ENCODE measurements at places on chromosomes 11 and 22.

- DNase-seq = no peak
Measured at GRCh38 chr11:127066401-127067090, 66.0 kb upstream of the KIRREL3 start.

GRCh38 chr11:104870910-104871309 lies 27.4 kb downstream of the CASP12 start:
- no peak for DNase-seq

GRCh38 chr11:115100706-115101105 lies 403.5 kb downstream of the CADM1 start:
- DNase-seq = no peak

- DNase-seq = no peak
Measured at GRCh38 chr11:1869427-1870325, 16.8 kb downstream of the LSP1 start.

DNA sequence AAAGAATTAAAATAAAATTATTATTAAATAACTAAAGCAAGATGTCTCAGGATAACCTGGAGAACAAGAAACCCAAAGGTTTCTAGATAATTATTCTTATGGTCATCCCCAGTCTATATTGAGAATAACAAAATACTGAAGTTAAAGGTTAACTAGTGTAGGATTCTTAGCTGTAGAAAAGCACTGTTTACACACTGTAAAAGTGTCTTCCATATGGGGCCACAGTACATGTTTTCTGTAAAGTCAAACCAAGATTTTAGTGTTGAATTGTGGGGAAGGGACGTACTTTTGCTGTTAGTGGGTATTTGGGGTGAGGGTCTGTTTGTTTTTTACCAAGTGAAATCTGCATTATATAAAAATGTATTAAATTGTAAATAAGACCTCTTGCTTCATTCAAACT lies 47.5 kb upstream of the SOX6 start:
- DNase-seq = no peak

- no peak for DNase-seq
Measured at GRCh38 chr22:46269564-46269963, 1.8 kb downstream of the TTC38 start.

DNA sequence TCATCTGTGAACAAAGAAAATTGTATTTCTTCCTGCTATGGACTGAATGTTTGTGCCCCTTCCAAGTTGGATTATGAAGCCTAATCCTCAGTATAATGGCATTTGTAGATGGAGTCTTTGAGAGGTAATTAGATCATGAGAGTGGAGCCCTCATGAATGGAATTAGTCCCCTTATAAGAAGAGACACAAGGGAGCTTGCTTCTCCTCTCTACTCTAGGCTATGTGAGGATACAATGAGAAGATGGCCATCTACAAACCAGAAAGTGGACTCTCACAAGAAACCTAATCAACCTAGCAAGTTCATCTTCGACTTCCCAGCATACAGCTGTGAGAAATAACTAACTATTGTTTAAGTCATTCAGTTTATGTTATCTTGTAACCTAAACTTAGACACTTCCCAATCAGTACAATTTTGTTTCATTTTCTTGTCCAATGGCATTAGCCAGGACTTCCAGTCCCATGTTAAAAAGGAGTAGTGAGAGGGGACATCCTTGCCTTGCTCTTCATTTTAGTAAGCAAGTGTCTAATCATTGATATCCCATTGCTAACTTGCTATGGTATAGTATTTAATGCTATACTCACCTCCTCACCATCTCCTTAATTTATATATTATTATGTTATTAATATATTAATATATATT lies 45.7 kb downstream of the PDGFD start:
- DNase-seq = no peak

GRCh38 chr11:13338019-13338426 lies 60.4 kb downstream of the BMAL1 start:
- DNase-seq = no peak

GRCh38 chr11:13134066-13134465 lies 125.0 kb downstream of the RASSF10 start:
- DNase-seq = no peak

DNA sequence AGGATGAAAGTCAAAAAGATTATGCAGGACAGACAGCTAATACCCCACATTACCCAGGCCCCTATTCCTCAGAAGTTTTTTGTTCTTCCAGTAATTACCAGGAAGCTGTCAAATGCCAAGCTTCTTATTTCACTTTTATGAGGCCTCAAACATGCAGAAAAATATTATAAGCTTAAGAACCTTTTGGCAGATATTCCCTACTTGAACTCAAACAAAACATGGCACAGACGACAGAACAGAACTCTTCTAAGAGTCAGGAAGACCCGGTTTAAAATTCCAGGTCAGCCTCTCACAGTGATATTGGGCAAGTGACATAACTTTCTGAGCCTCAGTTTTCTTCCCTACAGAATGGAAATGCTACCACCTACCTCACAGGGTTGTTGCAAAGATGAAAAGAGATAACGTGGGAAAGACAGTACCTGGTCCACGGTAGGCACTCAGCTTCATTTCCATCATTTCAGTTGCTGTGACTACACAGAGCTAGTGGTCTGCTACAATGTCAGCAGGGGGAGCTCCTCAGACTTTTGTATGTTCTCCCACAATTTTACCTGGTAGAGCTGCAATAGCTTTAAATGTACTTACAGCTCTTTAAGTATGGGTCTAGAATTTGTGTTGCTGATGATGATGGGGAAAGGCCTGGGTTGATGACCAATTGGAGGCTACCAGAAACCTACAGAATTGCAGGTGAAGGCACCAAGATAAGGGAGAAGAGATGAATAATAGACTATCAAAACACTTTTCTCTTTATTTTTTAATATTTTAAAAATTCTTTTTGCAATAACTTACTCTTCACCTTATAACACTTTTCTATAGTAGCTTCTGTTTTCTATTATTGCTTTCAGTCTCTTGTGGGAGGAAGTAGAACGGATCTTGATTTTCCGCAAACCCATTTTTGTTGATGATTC lies 98.3 kb upstream of the CHRM4 start:
- no peak for DNase-seq

- no peak for DNase-seq
Measured at GRCh38 chr22:43704051-43704450, 108.1 kb downstream of the EFCAB6 start.

DNA sequence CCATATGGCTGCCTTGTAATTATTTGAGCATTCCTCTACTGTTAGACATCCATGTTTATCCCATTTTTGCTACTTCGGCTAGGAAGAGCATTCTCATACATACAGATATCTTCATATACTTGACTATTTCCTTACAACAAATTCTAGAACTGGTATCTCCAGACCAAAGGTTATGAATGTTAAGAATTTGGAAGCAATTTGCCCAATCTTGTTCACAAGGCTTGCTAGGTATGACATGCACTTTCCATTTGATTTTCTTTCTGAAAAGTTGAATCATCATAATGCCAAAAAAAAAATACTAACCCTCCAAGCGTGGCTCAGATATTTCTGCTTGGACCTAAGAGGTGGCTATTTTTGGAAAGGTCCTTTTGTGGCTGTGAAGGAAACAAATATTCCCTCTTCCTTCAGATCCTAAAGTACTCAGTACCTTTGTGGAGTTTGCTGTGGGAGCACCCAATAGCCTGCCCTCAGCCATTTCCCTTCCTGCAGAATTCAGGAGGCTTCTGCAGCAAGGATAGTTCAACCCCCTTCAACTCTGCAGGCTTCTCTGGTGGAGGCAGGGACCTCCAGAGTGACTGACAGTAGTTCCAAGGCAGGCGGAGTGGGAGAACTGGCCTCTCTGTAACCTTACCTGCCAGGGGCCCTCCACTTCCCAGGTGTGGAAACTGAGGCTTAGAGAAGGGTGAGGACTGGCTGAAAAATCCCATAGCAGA lies 22.0 kb upstream of the CPT1A start:
- no peak for DNase-seq

GRCh38 chr11:12784445-12784844 lies 110.2 kb downstream of the TEAD1 start:
- no peak for DNase-seq

DNA sequence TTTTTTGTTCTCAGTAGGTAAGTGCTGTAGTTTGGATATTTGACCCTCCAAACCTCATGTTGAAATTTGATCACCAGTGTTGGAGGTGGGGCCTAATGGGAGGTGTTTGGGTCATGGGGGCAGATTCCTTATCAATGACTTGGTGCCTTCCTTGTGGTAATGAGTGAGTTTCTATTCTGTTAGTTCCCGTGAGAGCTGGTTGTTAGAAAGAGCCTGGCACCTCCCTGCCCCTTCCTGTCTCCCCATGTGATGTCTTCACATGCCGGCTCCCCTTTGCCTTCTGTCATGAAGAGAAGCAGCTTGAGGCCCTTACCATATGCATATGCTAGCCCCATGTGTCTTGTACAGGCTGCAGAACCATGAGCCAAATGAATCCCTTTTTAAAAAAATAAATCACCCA lies 138.3 kb downstream of the TMEM135 start:
- no peak for DNase-seq

DNA sequence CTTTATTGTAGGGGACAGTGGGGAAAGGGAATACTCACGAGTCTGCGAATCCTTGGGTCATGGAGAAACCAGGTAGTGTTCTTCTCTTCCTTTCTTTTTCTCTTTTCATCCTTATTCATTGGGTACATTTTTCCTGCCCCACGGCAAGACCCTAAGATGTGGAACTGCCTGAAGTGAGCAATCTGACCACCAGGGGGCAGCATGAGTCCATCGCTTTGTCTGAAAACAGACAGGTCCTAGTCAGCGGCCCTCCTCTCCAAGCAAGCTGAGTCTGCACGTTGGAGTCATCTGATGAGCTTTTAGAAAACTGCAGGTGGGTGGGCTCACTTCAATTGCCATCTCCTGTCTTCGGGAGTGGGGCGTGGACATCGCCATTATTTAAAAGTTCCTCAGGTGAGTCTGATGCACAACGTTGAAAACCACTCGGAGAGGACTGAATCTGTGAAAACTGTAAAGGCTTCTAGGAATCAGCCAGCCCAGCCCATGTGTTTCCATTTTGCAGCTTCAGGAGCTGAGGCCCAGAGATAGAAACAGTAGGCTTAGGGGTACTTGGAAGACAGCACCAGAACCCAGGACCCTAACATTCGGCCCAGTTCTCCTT lies 34.0 kb upstream of the FBXO3 start:
- DNase-seq = peak; percentile 71

GRCh38 chr11:67177399-67178281 lies 58.6 kb downstream of the KDM2A start:
- DNase-seq = no peak

GRCh38 chr11:14015711-14016110 lies 53.2 kb downstream of the SPON1 start:
- no peak for DNase-seq

- no peak for DNase-seq
Measured at GRCh38 chr11:61121192-61121831, 19.0 kb downstream of the CD5 start.

GRCh38 chr11:93735627-93736026 lies 5.7 kb downstream of the TAF1D start:
- no peak for DNase-seq

DNA sequence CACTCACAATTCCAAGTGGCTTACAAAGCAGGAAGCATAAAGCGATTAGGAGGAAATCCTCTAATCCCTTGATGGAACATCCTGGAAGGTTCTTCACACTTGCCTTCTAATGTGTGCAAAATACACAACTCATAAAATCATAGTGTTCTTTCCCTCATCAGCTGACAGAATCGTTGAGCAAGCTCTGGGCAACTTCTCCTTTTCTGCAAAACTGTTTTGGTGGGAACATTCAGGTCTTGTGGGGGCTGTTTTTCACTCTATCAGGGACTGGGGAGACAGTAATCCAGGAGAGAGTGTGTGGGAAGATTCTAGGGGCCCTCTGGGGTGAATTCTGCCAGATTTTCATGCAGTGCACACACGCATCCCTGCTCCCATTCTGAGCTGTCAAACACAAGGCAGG lies 53.2 kb downstream of the IRAG1 start:
- DNase-seq = no peak

- DNase-seq = no peak
Measured at GRCh38 chr22:47019012-47019790, 256.8 kb downstream of the TBC1D22A start.

GRCh38 chr11:109853156-109853776 lies 239.9 kb upstream of the ZC3H12C start:
- no peak for DNase-seq

GRCh38 chr11:91220476-91221202 lies 997.8 kb upstream of the CHORDC1 start:
- DNase-seq = no peak

DNA sequence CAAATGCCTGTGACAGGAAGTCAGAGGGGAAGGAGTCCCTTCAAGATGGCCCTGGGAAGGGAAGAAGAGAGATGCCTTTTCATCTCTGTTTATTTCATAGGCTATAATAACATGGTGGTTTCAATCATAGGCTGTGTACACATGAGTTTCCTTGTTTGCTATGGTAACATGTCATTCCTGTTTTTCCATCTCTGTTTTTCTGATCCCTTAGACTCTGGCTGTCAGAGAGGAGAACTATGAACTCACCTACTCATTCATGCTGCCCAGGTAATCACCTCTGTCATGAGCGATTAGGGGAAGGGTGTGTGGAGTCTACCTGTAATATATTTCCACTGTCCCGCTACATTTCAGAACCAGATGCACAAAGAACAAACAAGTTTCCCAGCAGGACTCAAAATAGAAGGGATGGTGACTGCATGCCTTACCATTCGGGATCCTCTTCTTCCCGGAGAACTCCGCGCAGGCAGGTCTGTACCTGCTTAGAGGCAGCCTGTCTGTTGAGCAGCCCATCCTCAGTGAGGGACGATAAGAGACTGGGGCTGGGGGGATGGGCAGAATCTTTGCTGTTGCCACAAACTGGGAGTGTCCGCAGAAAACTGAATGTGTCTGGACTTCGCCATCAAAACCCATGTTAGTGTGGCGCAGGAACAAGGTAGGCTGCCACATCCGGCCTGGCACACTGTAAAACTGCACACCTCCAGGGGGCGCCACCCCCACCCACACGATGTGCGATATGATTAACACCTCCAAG lies 7.1 kb upstream of the PEX26 start:
- no peak for DNase-seq

DNA sequence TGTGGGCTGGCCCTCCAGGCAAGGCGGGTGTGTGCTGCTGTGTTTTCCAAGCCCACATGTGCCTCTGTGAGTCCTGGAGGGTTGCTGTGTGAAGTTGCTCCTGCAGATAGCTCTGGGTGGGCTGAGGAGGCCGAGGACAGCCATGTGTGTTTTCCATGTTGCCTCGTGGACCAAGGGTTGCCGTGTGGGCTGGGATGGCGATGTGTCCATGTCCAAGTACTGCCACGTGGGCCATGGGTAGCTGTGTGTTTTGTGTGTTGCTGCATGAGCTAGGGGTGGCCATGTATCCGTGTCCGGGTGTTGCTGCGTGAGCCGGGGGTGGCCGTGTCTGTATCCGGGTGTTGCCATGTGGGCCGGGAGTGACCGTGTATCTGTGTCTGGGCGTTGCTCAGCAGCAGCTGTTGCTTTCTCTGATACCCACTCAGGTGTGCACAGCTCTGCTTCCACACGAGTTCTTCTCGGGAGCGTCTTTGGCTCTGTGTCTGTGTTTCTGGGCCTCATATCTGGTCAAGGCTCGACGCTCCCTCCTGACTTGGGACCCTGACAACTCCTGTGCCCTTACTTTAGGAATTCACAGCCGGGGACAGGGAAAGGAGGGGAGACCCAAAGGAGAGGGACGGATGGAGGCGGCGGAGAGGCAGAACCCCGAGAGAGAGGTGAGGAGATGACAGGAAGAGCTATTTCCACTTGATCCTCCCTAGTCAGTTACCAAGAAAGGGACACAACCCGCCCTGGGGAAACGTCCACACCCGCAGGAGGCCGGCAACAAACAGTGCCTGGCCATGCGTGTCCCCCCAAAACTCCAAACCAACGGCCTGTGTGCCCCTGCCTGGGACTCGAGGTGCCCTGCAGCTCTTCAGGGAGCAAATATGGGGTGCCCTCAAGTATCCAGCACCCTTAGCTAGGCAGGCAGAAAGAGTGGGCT lies 83.1 kb downstream of the PHF21B start:
- DNase-seq = no peak
